Prostate gland (tissue), 2 donors: ENCODE measurements at places on chromosomes 2 and 18. TPM values are rescaled to one million over a fixed set of nuclear protein-coding genes. Genes with fewer than 3 reads are reported as not detected.
A peak's percentile ranks its signal among the peaks of the same experiment; 100 is the strongest.

DNA sequence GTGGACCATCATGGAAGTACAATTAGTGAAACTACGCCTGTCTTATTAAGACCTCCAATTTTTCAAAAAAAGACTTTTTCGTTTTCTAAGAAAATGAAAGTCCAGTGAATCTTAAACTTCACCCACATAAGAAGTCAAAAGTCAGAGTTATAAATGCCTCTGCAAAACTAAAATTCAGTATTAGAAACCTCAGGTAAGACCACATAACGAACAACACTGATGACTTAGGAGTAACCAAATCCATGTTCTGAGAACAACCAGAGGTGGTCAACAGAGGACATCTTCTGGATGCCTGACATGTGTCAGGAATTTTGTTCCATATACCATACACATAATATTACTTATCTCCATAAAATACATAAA lies 62.4 kb downstream of the RPL31 start:
- H3K4me3 ChIP-seq: no peak overlapping the region
- H3K4me1 ChIP-seq: no peaks in the 10 kb centered on the region
- peak overlapping the region; percentile 68 for H3K27ac ChIP-seq

- no peak overlapping the region for H3K27ac ChIP-seq
- no peaks in the 10 kb centered on the region for H3K36me3 ChIP-seq
- peaks cover 22% of the 10 kb centered on the region for H3K4me1 ChIP-seq
- no peak overlapping the region for H3K4me3 ChIP-seq
- no peaks in the 10 kb centered on the region for H3K27me3 ChIP-seq
- no peak for DNase-seq
These were observed 178.5 kb upstream of the SESTD1 start for GRCh38 chr2:179443180-179443579.

GRCh38 chr2:158291544-158292180 lies 164.9 kb downstream of the CCDC148 start:
- H3K27ac ChIP-seq: no peak overlapping the region
- H3K4me3 ChIP-seq: no peak overlapping the region
- no peaks in the 10 kb centered on the region for H3K27me3 ChIP-seq
- H3K4me1 ChIP-seq: no peaks in the 10 kb centered on the region
- no peak for DNase-seq

DNA sequence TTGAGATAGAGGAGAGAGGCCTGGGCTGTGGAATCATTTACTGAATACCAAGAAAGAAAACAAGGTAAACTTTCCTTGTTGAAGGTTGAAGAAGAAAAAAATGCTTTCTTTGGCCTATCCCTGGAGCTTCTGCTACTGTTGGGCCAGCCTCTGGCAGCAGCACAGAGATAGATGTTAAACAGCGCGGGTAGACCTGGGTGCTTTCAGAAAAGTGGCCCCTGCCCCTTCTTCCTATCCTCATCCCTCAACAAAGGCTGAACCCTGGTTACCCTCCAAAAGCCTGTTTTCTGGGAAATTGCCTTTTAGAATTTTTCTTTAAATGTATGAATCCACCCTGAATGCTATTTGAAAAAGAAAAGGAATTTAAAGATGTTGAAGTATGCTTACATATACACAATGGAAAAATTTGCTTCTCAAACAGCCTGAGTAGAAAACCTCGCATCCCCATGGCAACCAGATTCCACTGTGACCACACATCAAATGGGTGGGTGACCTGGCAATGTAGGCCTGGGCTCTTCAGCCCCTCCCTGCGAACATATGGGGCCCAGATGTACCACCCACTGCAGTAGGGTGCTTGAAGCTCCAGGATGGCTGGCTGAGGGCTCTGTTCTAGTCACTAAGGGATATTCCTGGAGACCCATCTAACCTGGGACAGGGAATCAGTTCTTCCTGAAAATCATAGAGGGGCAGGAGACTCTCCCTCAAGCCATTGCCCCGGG lies 23.4 kb upstream of the CHRNA1 start:
- no peaks in the 10 kb centered on the region for H3K36me3 ChIP-seq
- no peak overlapping the region for H3K4me3 ChIP-seq
- no peak for DNase-seq
- H3K27me3 ChIP-seq: no peaks in the 10 kb centered on the region
- no peaks in the 10 kb centered on the region for H3K4me1 ChIP-seq

- H3K4me3 ChIP-seq: no peak overlapping the region
- no peaks in the 10 kb centered on the region for H3K4me1 ChIP-seq
- DNase-seq: no peak
- no peaks in the 10 kb centered on the region for H3K27me3 ChIP-seq
- H3K36me3 ChIP-seq: no peaks in the 10 kb centered on the region
- H3K27ac ChIP-seq: no peak overlapping the region
These were observed 3.4 kb downstream of the GEN1 start for GRCh38 chr2:17757321-17757720.

DNA sequence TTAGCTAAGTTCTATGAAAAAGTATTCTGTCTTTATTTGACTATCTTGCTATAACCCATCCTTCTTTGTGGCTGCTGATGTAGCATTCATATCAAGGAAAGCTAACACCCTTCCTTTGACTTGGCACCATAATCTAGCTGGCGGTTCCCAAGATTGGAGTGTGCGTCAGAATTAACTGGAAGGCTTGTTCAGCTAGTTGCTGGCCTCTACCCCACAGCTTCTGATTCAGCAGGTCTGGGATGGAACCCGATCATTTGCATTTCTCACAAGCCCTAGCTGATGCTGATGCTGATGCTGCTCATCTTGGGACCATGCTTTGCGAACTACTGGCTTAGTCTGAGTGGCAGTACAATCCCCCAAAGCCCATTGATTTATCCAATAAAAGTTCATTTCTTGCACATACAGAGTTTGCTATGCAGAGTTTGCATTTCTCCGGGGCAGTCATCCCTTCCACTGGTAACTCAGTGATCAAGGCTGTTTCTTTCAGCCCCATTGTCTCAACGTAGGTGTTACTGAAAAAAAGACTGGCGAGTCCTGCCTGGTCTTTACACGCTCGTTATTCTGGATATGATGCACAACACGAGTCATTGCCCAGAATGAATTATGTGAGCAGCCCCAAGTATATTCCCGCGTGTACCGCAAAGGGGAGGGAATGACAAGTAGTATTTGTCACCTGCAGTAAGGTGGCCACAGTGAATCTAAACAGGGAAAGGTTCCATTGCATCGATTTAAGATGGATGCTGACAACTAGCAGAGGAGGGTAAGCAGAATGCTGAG lies 96.5 kb downstream of the ZNF532 start:
- H3K36me3 ChIP-seq: no peaks in the 10 kb centered on the region
- peak overlapping the region; percentile 87 for H3K27ac ChIP-seq
- DNase-seq: no peak
- H3K4me1 ChIP-seq: no peaks in the 10 kb centered on the region

DNA sequence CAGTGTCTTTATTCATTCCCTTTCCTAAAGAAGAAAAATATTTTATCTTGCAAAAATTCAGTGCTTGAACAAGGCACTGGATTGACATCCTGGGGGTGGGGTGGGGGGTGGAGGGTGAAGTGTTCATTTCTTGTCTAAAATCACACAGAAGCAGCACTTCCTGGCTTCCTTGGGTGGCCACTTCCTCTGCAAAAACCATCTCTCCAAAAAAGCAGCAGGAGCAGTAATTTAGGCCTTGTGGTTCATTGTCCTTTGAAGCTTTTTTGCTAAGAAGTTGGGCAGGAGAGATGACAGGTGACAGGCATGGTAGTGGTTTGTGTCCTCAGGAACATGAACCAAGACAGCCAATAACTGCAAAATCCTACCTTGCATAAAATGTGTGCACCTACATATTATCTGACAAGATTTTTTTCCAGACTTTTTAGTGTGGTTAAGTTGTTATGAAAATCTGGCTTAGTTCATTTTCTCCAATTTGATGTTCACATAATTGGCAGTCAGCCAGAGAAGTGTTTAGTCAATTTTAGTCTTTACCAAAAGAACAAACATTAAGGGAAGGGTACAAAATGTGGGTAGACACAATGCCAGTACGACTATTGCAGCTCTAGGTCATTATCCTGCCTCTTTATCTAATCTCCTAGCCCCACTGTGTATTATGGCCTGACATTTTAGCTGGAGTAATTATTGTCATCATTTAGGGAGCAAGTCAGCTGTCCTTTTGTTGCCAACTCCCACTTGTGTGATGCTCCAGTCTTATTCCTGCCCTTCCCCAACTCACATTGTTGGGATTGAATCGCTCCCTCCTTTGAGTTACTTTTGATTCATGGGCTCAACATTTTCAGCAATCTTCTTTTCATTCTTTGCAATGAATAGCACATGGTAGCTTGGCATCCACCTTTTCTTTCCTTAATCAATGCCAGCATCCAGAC lies 177.2 kb downstream of the MYO3B start:
- H3K4me3 ChIP-seq: no peak overlapping the region
- DNase-seq: no peak
- H3K4me1 ChIP-seq: no peaks in the 10 kb centered on the region
- H3K27me3 ChIP-seq: no peaks in the 10 kb centered on the region
- H3K36me3 ChIP-seq: no peaks in the 10 kb centered on the region

DNA sequence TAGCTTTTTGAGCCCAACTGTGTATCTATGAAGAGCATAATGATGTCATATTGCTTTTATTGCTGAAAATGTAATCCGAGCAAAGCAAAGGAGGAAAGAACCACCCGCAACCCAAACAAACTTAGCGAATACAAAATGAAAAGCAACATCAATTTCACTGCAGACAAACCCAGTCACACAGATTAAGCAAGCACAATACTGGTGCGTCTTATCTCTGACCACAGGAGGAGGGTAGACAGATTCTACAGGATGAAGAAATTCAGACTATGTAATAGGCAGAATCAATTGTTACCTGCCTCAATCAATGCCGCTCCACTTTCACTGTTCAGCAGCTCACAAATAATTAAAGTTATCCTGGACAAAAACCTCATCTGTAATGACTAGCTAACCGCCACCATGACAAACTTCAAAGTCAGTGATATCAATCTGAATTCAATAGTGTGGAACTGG lies 115.5 kb upstream of the SP3 start:
- H3K4me3 ChIP-seq: no peak overlapping the region
- H3K27ac ChIP-seq: no peak overlapping the region
- no peaks in the 10 kb centered on the region for H3K36me3 ChIP-seq
- no peak for DNase-seq
- H3K4me1 ChIP-seq: no peaks in the 10 kb centered on the region

GRCh38 chr2:54459037-54459441 lies 2.9 kb downstream of the SPTBN1 start:
- H3K4me1 ChIP-seq: peaks cover 9% of the 10 kb centered on the region
- H3K36me3 ChIP-seq: no peaks in the 10 kb centered on the region
- no peak overlapping the region for H3K4me3 ChIP-seq
- no peaks in the 10 kb centered on the region for H3K27me3 ChIP-seq

GRCh38 chr18:76613755-76614120 lies 118.7 kb upstream of the ZNF516 start:
- DNase-seq: no peak
- H3K36me3 ChIP-seq: no peaks in the 10 kb centered on the region
- no peaks in the 10 kb centered on the region for H3K27me3 ChIP-seq
- H3K4me1 ChIP-seq: no peaks in the 10 kb centered on the region
- no peak overlapping the region for H3K27ac ChIP-seq
- H3K4me3 ChIP-seq: no peak overlapping the region

- H3K4me1 ChIP-seq: peaks cover 5% of the 10 kb centered on the region
- no peak for DNase-seq
- H3K36me3 ChIP-seq: no peaks in the 10 kb centered on the region
These were observed 39.5 kb downstream of the ACSL3 start for GRCh38 chr2:222900354-222900753.

- H3K36me3 ChIP-seq: no peaks in the 10 kb centered on the region
- H3K27ac ChIP-seq: no peak overlapping the region
- H3K27me3 ChIP-seq: no peaks in the 10 kb centered on the region
- H3K4me1 ChIP-seq: no peaks in the 10 kb centered on the region
- DNase-seq: no peak
These were observed 73.9 kb upstream of the HK2 start for GRCh38 chr2:74759986-74760385.

- no peak for DNase-seq
- no peak overlapping the region for H3K4me3 ChIP-seq
- no peaks in the 10 kb centered on the region for H3K27me3 ChIP-seq
- H3K27ac ChIP-seq: no peak overlapping the region
These were observed 371.8 kb downstream of the EPHA4 start for GRCh38 chr2:221200184-221200839.

DNA sequence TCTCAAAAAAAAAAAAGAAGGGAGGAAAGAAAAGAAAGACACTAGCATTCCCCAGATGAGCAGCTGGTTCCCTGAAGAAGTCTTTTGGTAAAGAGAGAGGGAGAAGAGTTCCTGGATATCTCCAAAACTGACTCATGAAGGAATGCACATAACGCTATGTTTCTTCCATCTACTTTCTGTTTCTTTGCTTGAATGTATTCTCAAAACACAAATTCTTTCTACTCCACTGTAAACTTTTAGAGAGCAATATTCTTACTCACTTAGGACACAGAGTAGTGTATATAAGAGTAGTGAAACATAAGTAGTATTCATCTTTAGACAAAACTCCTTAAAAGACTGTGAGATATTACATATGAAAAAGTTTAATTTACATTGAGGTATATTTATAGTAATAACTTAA lies 64.2 kb downstream of the TRIP12 start:
- no peaks in the 10 kb centered on the region for H3K4me1 ChIP-seq
- H3K27ac ChIP-seq: no peak overlapping the region
- no peak for DNase-seq
- H3K4me3 ChIP-seq: no peak overlapping the region

- H3K4me1 ChIP-seq: no peaks in the 10 kb centered on the region
- H3K36me3 ChIP-seq: no peaks in the 10 kb centered on the region
- H3K27ac ChIP-seq: no peak overlapping the region
- no peak for DNase-seq
- H3K4me3 ChIP-seq: no peak overlapping the region
These were observed 27.5 kb upstream of the GBX2 start for GRCh38 chr2:236195726-236196125.

DNA sequence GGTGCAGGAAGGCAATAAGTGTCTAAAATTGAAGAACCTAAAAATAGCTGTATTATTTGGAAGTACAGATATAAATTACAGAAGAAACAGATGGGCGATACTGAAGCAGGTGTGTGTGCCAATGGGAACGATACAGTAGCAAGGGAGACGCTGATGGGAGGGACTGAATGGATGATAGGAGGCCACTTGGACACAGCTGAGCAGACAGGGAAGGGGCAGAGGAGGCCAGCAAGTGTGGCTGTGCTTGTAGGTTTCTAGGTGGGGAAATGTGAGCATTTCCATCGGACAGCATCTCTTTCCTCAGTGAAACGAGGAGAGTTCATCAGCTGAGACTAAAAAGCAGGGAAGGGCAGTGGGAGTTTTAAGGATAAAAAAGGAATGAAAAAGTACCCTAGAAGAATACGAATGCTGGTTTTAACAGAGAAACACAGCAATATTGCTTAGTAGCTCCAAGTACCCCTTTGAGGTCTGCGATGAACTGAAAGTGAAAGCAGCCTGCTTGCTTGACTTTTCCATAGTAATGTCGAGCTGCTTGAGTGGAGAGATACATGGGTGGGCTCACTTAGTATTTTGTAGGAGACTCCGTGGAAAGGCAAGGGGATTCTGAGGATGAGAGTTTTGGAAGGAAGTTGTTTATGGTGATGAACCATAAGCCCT lies 91.7 kb upstream of the EPC2 start:
- DNase-seq: no peak
- H3K4me1 ChIP-seq: no peaks in the 10 kb centered on the region
- no peaks in the 10 kb centered on the region for H3K27me3 ChIP-seq
- no peak overlapping the region for H3K27ac ChIP-seq
- H3K36me3 ChIP-seq: no peaks in the 10 kb centered on the region
- peak overlapping the region; percentile 12 for H3K4me3 ChIP-seq

GRCh38 chr2:151114874-151115273 lies 146.8 kb downstream of the RBM43 start:
- no peak overlapping the region for H3K27ac ChIP-seq
- no peak overlapping the region for H3K4me3 ChIP-seq
- H3K4me1 ChIP-seq: no peaks in the 10 kb centered on the region
- DNase-seq: no peak
- no peaks in the 10 kb centered on the region for H3K36me3 ChIP-seq
- H3K27me3 ChIP-seq: no peaks in the 10 kb centered on the region

Gene PREB
- total RNA-seq: 88.9 TPM

Gene MROH2A
- 2.3 TPM for total RNA-seq

Gene UGT1A7
- not detected for total RNA-seq

Gene ZNF512
- 55.6 TPM for total RNA-seq

Gene TUBA4B
- not detected for total RNA-seq

Gene ANKRD30BL
- not detected for total RNA-seq
